ENCODE measurements at places on chromosomes 6 and 20. TPM values are rescaled to one million over a fixed set of nuclear protein-coding genes. Genes with fewer than 3 reads are reported as not detected.

Gene OR2J3
- not detected for total RNA-seq

Gene B3GALT4
- total RNA-seq, result 15.9 TPM

Gene CLPSL1
- total RNA-seq, result not detected

- DNase-seq, result no peak
- no peaks in the 10 kb centered on the region for H3K27me3 ChIP-seq
- no peaks in the 10 kb centered on the region for H3K4me1 ChIP-seq
- H3K4me3 ChIP-seq, result no peak overlapping the region
- no peaks in the 10 kb centered on the region for H3K36me3 ChIP-seq
These were observed 101.2 kb upstream of the TIAM2 start for GRCh38 chr6:154893917-154894316.

DNA sequence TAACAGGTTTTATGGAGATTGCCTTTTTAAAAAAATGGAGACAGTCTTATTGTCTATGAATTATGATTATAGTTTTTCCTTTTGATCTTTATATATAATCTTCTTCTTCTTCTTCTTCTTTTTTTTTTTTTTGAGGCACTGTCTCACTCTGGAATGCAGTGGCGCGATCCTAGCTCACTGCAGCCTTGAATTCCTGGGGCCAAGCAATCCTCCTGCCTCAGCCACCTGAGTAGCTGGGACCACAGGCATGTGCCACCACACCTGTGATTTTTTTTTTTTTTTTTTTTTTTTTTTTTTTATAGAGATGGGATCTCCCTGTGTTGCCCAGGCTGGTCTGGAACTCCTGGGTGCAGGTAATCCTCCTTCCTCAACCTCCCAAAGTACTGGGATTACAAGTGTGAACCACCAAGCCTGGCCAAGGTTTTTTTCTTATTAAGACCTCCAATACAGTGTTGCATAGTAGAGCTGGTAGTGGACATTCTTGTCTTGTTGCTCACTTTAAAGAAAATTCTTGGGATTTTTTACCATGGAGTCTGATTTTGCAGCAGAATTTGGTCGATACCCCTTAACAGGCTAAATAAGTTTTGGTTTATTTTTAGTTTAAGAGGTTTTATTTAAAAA is 46.5 kb downstream of the STK4 start:
- no peaks in the 10 kb centered on the region for H3K27me3 ChIP-seq
- no peak overlapping the region for H3K27ac ChIP-seq
- H3K4me3 ChIP-seq, result no peak overlapping the region
- no peaks in the 10 kb centered on the region for H3K4me1 ChIP-seq

- H3K4me3 ChIP-seq, result no peak overlapping the region
- no peak for DNase-seq
- peaks cover 4% of the 10 kb centered on the region for H3K4me1 ChIP-seq
- no peaks in the 10 kb centered on the region for H3K36me3 ChIP-seq
These were observed 9.0 kb upstream of the STK38 start for GRCh38 chr6:36556281-36556680.

- no peaks in the 10 kb centered on the region for H3K36me3 ChIP-seq
- no peak overlapping the region for H3K4me3 ChIP-seq
- DNase-seq, result no peak
- no peaks in the 10 kb centered on the region for H3K4me1 ChIP-seq
These were observed 14.8 kb upstream of the BTN3A2 start for GRCh38 chr6:26349964-26350857.

DNA sequence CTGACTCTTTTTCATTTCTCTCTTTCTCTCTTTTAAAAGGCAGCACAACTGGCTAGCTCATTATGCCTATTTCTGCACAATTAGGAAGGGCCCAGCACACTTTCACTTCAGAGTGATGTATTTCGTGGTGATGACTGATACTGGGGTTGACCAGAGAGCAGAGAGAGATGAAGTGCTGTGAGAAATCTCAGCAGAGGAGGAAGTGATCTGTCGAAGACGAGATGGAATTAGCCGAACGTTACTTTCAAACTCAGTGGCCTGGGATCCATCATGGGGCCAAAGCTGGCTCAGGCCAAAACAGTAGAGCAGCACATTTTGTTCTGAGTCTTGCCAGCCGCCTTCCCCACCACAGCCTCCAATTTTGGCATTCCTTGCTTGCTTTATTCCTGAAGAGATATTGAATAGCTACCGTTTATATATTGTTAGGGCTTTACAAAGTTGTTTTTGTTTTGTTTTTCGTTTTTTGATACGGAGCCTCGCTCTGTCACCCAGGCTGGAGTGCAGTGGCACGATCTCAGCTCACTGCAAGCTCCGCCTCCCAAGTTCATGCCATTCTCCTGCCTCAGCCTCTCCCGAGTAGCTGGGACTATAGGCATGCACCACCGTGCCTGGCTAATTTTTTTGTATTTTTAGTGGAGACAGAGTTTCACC is 213.2 kb upstream of the ECI2 start:
- H3K4me3 ChIP-seq, result no peak overlapping the region
- H3K27me3 ChIP-seq, result no peaks in the 10 kb centered on the region
- no peak for DNase-seq
- H3K36me3 ChIP-seq, result no peaks in the 10 kb centered on the region
- no peak overlapping the region for H3K27ac ChIP-seq
- H3K4me1 ChIP-seq, result peaks cover 8% of the 10 kb centered on the region

- peak overlapping the region; percentile 28 for H3K27ac ChIP-seq
- H3K4me3 ChIP-seq, result no peak overlapping the region
- no peak for DNase-seq
- peaks cover 5% of the 10 kb centered on the region for H3K4me1 ChIP-seq
- no peaks in the 10 kb centered on the region for H3K27me3 ChIP-seq
These were observed 5.6 kb downstream of the MYLK2 start for GRCh38 chr20:31824554-31825313.

GRCh38 chr6:26330859-26331217 is 34.2 kb upstream of the BTN3A2 start:
- H3K27ac ChIP-seq, result no peak overlapping the region
- H3K4me1 ChIP-seq, result no peaks in the 10 kb centered on the region
- no peak overlapping the region for H3K4me3 ChIP-seq
- no peaks in the 10 kb centered on the region for H3K36me3 ChIP-seq
- peaks cover 30% of the 10 kb centered on the region for H3K27me3 ChIP-seq

- no peaks in the 10 kb centered on the region for H3K27me3 ChIP-seq
- H3K27ac ChIP-seq, result no peak overlapping the region
- H3K4me3 ChIP-seq, result no peak overlapping the region
- H3K36me3 ChIP-seq, result no peaks in the 10 kb centered on the region
- no peak for DNase-seq
These were observed 283.6 kb downstream of the PTPRT start for GRCh38 chr20:42906120-42906519.

GRCh38 chr20:4688305-4688704 is 33.4 kb upstream of the PRND start:
- peak; percentile 24 for DNase-seq
- H3K36me3 ChIP-seq, result no peaks in the 10 kb centered on the region
- no peak overlapping the region for H3K4me3 ChIP-seq
- H3K27ac ChIP-seq, result no peak overlapping the region

DNA sequence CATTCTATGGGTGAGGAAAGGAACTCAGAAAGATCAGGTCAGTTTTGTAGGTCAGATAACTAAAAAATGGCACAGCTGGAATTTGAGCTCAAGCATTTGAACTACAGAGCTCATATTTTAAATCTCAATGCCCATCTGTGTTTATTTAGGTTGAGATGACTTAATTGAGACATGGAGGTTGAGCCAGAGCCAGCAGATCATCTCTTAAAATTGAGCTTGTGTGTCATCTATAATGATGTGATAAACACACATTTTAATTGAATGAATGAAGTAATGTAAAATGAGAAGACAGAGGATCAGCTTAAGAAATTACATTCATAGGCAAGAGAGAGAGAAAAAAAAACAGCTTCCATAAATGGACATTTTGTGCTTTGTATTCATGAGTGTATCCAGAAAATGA is 3.7 kb downstream of the MANEA start:
- no peak overlapping the region for H3K4me3 ChIP-seq
- H3K36me3 ChIP-seq, result no peaks in the 10 kb centered on the region
- H3K27me3 ChIP-seq, result no peaks in the 10 kb centered on the region

DNA sequence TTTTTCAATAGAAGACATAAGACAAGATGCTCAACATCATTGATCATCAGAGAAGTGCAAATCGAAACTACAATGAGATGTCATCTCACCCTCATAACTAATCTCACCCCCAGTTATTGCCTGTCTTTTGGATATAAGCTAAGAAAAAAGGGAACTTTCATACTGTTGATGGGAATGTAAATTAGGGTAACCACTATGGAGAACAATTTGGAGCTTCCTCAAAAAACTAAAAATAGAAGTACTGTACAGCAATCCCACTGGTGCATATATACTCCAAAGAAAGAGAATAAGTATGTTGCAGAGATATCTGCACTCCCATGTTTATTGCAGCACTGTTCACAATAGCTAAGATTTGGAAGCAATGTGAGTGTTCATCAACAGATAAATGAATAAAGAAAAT is 26.4 kb upstream of the PHF3 start:
- no peak overlapping the region for H3K4me3 ChIP-seq
- no peaks in the 10 kb centered on the region for H3K36me3 ChIP-seq
- H3K4me1 ChIP-seq, result no peaks in the 10 kb centered on the region
- DNase-seq, result no peak
- H3K27me3 ChIP-seq, result no peaks in the 10 kb centered on the region
